HFF-Myc (cell line): ENCODE measurements at places on chromosomes 5 and 9.

DNA sequence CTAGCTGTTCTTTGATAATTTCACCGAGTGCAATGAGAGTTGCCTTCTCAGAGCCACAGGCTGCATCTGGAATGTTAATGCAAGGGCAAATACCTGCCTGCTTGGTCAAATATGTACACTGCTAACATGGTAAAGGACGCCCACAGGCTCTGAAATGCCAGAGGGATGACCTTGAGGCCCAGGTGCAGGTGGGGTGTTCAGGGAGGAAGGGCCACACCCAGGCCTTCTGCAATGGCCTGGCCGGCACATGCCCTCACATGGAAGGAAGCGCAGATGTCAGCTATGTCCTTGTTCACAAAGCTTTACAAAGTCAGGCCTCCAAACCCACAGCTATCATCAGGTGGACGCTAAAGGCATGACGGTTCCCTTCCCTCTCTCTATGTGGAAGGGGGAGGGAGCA lies 48.6 kb downstream of the HRH2 start:
- DNase-seq = no peak

DNA sequence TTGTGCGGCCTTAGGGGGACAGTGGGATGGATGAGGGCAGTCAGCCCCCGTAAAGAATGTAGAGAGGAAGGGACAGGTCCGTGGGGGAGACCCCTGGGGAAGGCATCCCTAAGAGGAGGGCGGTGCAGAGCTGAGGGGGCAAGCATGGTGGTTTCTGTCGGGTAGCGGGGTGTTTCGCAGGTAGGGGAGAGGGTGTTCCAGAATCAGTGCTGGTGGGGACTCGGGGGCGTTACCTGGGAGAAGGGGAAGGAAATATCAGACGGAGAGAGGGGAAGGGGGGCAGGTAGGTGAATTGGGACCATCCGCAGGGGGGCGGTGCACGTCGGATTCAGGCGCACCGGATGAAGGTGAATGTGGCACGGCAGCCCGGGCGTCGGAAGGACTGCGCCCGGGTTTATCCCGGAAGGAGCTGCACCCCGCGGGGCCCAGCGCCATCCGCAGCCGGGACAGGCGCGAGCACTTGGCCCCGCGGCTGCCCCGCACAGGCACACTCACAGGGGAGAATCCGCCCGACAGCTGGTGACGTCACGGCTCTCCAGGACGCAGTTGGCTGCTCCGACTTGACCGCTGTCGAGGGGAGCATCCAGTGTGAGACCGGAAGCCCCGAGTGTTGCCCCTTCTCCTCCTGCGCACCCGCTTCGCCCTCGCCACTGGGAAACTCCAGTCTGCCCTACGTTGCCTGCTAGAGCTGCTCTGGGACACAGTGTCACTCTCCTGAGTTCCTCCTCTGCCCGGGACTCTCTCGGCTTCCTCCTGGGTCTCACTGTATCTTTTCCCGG lies 1.3 kb downstream of the CD72 start:
- no peak for DNase-seq

GRCh38 chr5:95812074-95812471 lies 10.5 kb downstream of the GLRX start:
- DNase-seq = peak; percentile 81

DNA sequence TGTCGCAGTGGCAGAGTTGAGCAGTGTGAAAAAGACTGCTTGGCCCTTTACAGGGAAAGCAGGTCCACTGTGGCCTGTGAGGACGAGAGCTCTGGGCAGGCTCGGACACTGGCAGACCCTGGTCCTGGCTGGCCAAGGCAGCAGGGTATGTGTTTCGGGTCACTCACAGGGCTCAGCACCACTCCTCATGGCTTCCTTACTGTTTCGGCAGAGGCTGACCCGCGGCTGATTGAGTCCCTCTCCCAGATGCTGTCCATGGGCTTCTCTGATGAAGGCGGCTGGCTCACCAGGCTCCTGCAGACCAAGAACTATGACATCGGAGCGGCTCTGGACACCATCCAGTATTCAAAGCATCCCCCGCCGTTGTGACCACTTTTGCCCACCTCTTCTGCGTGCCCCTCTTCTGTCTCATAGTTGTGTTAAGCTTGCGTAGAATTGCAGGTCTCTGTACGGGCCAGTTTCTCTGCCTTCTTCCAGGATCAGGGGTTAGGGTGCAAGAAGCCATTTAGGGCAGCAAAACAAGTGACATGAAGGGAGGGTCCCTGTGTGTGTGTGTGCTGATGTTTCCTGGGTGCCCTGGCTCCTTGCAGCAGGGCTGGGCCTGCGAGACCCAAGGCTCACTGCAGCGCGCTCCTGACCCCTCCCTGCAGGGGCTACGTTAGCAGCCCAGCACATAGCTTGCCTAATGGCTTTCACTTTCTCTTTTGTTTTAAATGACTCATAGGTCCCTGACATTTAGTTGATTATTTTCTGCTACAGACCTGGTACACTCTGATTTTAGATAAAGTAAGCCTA lies 15.7 kb downstream of the SQSTM1 start:
- DNase-seq = no peak

DNA sequence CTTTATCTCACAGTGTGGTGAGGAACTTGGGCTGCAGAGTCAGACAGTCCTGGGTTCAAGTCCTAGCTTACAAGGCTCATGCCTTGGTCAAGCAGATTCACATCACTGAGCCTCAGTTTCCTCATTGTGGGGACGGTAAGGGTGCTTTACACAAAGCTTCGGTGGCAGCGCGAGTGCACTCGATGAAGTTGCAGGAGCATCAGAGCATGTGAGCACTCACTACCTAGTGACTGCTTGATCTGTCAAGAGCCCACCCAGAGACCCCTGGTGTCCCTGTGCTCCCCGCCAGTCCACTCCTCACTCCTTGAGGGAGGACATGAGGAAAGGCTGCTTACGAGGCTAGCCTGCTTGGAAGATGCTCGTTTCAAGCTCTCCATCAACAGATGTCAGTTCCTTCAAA lies 56.2 kb upstream of the GARNL3 start:
- DNase-seq = no peak

- no peak for DNase-seq
Measured at GRCh38 chr5:9957214-9957613, 292.5 kb downstream of the ATPSCKMT start.

- no peak for DNase-seq
Measured at GRCh38 chr9:20985851-20986600, 45.4 kb downstream of the HACD4 start.

DNA sequence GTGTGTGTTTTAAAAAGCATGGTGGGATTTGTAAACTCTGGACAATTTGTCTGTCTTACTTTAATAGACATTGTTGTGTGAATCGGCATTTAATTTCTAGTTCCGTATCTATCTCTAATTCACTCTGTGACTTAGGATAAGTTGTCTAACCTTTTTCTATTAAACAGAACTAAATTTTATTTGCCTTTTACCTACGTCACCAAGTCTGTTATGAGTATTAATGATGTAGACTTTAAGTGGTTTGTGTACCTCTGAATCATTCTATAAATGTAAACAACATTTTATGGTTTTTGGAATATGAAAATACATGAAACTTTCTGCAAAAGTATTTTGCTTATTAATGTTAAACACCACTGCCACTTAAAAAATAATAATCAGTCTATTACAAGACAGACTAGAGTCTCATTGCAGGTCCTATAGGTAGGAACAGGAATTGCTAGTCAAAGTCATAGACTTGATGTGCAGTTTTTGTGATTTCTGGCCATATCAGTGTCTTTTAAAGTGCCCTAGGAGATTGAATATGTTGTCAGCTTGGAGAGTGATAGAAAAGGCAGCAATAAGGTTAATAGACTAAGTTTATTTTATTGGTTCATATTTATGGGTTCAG lies 5.6 kb downstream of the RBM27 start:
- no peak for DNase-seq

DNA sequence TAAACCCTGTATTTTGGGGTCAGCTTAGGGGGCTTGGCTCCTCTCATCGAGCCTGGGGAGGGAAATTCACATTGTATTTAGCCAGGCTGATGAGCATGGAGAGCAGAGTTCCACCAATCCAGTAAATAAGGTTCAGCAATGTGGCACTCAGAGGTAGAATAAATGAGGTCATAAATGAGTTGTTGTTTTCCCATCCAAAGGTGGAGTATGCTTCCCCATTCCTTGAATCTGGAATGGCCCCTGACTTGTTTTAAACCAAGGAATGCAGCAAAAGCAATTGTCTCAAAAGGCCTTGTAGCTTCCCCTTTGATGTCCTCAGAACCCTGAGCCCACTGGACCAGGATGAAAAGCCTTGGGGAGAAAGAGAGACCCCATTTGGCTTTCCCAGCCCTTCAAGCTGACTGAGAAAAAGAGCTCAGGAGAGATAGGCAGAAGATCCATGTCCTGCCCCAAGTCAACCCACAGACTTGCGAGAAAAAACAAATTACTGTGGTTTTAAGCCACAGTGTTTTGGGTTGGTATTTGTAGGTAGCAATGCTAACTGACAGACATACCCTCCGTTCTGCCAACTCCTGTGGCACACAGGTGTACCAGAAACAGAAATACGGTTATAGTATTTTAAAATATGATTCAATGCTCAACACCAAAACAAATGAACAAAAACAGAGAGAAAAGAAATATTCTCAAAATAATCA lies 566.0 kb upstream of the DMAC1 start:
- DNase-seq = no peak

DNA sequence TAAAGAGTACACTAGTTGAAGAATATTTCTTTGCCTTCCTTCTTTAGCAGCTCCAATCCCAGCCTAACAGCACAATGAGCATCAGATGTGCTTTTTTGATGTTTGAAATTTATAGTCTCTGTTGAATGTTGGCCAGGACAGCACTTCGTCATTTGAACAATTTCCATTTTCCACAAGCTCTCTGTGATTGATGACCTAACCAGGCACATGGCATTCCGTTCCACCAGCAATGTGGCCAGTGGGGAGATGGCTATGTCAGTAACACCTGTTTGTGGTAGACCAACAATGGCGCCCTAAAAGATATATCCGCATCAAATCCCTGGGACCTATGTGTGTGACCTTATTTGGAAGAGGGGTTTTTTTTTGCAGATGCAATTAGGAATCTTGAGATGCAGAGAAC lies 66.8 kb downstream of the PALM2AKAP2 start:
- no peak for DNase-seq

DNA sequence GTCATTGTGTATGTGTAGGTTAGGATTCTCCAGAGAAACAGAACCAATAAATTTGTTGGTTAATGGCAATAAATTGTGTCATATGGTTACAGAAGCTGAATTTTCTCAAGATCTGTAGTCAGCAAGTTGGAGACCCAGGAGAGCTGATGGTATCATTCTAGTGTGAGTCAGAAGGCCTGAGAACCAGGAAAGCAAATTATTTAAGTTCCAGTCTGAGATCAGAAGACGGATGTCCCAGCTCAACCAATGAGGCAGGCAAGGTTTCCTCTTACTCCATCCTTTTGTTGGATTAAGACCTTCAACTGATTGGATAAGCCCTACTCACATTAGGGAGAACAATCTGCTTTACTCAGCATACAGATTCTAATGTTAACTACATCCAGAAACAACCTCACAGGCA lies 656.3 kb downstream of the ANXA1 start:
- DNase-seq = no peak

GRCh38 chr9:114930056-114930812 lies at the start of gene TNFSF8:
TSS of gene TNFSF8 (minus strand) at chr9:114930591. CDS start at chr9:114930303, 288 bp downstream.
- no peak for DNase-seq
